Stimulated activated CD4-positive, alpha-beta T cell treated with anti-CD3 and anti-CD28 coated beads, Interleukin-1b, Interleukin-23, amount 100 ng/mL, for 1 hour (primary cell): ENCODE measurements at places on chromosomes 11 and 22.

DNA sequence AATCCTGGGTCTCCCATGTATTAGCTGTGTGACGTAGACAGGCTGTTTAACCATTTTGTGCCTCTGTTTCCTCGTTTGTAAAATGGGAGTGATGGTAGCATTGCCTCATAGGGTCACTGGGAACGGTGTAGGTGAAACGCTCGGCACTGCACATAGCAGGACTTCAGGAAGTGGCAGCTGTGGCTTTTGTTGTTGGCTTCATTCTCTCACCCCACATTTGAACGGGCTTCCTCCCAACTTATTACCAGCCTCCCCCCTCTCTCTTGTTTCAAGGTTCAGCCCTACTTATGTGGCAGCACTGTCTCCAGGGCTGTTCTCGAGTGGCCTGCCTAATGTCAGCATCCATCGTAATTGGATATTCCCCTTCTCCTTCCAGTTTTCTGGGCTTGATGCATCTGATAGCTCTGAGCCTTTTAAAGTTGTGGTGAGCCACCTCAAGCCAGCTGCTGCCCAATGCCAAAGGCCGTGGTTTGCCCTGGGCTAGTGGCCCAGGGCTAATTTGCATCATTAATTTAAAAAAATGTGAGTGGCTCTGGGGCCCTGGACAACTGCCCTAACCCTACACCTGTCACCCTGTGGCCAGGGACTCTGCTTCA is 217.8 kb upstream of the TBCEL start:
- no peak for DNase-seq

GRCh38 chr11:96037405-96037949 is 113.6 kb upstream of the MTMR2 start:
- no peak for DNase-seq

- no peak for DNase-seq
These were observed 48.4 kb downstream of the KCNJ4 start for GRCh38 chr22:38406617-38407016.

- no peak for DNase-seq
These were observed 181.6 kb downstream of the SHANK2 start for GRCh38 chr11:71070490-71071453.

DNA sequence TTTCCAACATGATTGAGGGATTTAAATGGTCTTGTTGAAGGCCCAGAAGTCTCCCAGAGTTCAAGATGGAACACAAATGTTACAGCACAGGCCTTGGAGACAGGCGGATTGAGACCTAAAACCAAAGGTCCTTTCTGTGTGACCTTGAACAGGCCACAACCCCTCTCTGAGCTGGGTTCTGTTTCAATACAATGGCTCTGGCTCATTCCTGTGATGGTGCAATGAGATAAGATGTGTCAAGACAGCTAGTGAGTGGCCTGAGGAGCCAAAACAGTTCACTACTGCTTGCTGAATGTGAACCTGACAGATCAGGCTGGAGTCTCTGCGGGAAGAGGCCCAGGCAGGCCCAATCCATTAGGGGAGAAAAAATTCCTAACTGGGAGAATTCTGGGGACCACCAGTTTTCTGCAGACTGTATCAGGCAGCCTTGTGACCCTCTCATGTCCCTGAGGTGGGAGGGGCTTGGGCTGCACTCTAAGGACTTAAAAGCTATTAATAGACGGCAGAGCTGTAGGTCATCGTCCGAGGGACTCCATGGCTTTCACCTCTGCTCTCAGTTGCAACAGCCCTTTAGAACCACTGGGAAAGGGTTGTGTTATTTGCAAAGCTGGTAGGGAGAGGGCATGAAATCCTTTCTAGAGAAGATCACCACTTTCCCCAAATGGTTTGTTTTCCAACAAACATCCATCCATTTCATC is 126.1 kb upstream of the TEAD1 start:
- no peak for DNase-seq

DNA sequence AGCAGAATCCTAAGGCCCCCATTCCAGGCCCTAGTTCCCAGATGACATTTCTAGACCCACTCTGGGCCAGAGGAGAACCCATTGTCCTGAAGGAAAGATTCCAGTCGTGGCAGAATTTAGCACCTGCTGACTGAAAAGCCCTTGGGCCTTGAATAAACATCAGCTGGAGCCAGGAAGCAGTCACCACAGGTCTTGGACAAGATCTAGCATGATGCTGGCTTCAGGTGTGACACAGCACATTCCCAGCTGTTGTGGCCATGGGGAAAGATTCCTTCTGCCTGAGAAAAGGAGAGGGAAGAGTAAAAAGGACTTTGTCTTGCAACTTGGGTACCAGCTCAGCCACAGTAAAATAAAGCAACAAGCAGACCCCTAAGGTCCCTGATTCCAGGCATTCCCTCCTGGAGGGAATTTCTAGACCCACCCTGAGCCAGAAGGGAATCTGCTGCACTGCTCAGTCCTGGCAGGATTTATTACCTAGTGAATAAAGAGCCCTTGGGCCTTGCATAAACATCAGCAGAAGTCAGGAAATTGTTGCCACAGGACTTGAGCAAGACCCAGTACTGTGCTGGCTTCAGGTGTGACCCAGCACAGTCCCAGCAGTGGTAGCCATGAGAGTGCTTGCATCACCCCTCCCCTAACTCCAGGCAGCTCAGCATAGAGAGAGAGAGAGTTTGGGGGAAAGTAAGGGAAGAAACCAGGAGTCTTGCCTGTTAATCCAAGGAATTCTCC is 42.5 kb upstream of the PAMR1 start:
- no peak for DNase-seq

DNA sequence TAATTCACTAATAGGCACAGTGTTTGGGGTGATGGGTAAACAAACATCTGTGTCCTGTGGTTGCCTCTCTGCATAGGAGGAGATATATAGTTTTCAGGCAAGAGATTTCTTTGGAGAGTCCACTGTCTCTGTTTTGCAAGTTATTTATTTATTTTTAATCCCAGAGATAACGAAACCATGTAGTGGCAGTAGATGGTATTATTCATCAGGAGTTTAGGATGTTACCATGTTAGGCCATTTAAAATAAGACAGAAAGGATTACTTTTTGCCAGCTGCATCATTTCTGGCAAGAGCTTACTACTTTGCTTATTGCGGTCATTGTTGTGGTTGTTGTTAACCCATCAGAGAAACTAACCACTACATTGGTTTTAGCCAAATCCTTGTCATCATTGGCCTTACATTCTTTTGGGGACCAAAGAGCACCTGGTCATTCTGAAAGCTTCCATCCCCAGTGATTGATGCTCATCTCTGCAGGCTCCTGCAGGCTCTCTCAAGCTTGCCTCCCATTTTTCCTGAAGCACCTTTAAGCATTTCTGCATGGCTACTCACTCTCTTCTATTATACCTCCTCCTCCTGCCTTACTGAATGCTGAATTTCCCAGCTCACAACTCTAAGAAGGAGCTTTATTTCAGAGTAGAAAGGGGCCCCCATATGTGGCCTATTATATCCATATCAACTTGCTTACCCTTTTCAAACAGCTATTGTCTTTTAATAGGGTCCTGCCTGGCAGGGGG is 84.4 kb downstream of the CSTPP1 start:
- DNase-seq = no peak

- no peak for DNase-seq
These were observed 99.5 kb upstream of the API5 start for GRCh38 chr11:43212279-43212678.

DNA sequence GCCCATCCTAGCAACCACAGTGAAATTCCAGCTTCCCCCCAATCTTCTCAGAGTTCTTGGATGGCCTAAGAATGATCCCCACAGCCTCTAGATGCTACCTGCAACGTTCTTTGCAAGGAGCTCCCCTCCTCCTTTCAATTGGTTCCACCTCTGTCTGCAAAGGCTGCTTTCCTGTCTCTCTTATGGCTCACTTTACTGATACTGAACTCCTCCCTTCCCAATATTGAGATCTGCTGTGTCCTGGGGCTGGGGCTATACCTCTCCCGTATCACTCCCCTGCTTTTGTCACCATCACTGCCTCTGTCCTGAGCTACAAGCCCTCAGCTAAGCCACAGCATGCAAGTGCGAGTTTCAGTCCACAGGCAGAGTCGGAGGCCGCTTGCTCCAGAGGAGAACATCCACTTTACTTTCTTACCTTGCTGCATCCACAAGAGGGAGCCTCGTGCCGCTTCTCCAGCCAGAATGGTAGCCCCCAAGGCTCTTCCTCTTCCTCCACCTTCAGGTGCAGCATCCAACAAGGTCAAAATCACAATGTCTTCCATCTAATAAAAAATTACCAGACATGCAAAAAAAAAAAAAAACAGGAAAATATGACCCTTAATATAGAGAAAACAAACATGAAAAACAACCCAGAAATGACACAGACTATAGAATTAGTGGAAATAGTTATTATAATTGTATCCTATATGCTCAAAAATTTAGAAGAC is 48.6 kb upstream of the TMEM45B start:
- no peak for DNase-seq
